ENCODE measurements at places on chromosomes 6 and 20. TPM values are rescaled to one million over a fixed set of nuclear protein-coding genes. Genes with fewer than 3 reads are reported as not detected.

FERMT1 gene
- total RNA-seq: 16.5 TPM

AFG1L gene
- total RNA-seq: 1.6 TPM

UCKL1 gene
- 31.2 TPM for total RNA-seq

PBOV1 gene
- total RNA-seq: not detected

APOBEC2 gene
- not detected for total RNA-seq

ISM1 gene
- 0.12 TPM for total RNA-seq

C6orf58 gene
- total RNA-seq: 0.11 TPM

SOBP gene
- total RNA-seq: 0.60 TPM

TLDC2 gene
- total RNA-seq: not detected

PPP1R16B gene
- 0.15 TPM for total RNA-seq

CD83 gene
- total RNA-seq: 1.7 TPM

TRIM40 gene
- total RNA-seq: not detected

KCNS1 gene
- total RNA-seq: not detected

MYO6 gene
- total RNA-seq: 7.3 TPM

PTGIS gene
- 0.02 TPM for total RNA-seq

HRH3 gene
- not detected for total RNA-seq

LAMA2 gene
- total RNA-seq: 0.70 TPM

SYNDIG1 gene
- 1.4 TPM for total RNA-seq

IL17A gene
- total RNA-seq: not detected

EYS gene
- total RNA-seq: 0.11 TPM

CENPQ gene
- 7.1 TPM for total RNA-seq

C4A gene
- total RNA-seq: 0.93 TPM

FNDC1 gene
- 0.09 TPM for total RNA-seq

SS18L1 gene
- 8.6 TPM for total RNA-seq

SLC13A3 gene
- total RNA-seq: 0.02 TPM

UFL1 gene
- total RNA-seq: 8.2 TPM

KIAA0408 gene
- total RNA-seq: 5.4 TPM
